Smooth muscle cell of trachea (primary cell): ENCODE measurements at places on chromosomes 7 and 10. TPM values are rescaled to one million over a fixed set of nuclear protein-coding genes. Genes with fewer than 3 reads are reported as not detected.

The PKD2L1 gene
- total RNA-seq, result not detected in 2 replicates

The ARHGEF5 gene
- total RNA-seq, result 3.3 and 4.5 TPM in 2 replicates

The CYP2C19 gene
- total RNA-seq, result not detected in 2 replicates

The DENND2A gene
- total RNA-seq, result 34.9 and 69.6 TPM in 2 replicates

The TMEM176B gene
- total RNA-seq, result 0.66 TPM in 1 of 2 replicates, not detected in the other

The CDHR3 gene
- total RNA-seq, result 11.2 and 12.9 TPM in 2 replicates

The PLOD3 gene
- 99.5 and 155 TPM in 2 replicates for total RNA-seq

The FAM25G gene
- not detected in 2 replicates for total RNA-seq

The COL28A1 gene
- total RNA-seq, result 0.58 TPM in 1 of 2 replicates, not detected in the other

The ZFAND4 gene
- total RNA-seq, result 6.3 and 9.8 TPM in 2 replicates

The PKD1L1 gene
- 0.17 TPM in 1 of 2 replicates, not detected in the other for total RNA-seq

The PTPRN2 gene
- total RNA-seq, result 0.29 and 0.50 TPM in 2 replicates
